Ascending aorta (tissue), 2 donors: ENCODE measurements at places on chromosomes 12 and 14. TPM values are rescaled to one million over a fixed set of nuclear protein-coding genes. Genes with fewer than 3 reads are reported as not detected.

Gene GZMH
- total RNA-seq, result 0.96 TPM

Gene GARIN6
- not detected for total RNA-seq

Gene KRT75
- not detected for total RNA-seq

Gene FOXG1
- total RNA-seq, result not detected

Gene LRRC10
- not detected for total RNA-seq

DNA sequence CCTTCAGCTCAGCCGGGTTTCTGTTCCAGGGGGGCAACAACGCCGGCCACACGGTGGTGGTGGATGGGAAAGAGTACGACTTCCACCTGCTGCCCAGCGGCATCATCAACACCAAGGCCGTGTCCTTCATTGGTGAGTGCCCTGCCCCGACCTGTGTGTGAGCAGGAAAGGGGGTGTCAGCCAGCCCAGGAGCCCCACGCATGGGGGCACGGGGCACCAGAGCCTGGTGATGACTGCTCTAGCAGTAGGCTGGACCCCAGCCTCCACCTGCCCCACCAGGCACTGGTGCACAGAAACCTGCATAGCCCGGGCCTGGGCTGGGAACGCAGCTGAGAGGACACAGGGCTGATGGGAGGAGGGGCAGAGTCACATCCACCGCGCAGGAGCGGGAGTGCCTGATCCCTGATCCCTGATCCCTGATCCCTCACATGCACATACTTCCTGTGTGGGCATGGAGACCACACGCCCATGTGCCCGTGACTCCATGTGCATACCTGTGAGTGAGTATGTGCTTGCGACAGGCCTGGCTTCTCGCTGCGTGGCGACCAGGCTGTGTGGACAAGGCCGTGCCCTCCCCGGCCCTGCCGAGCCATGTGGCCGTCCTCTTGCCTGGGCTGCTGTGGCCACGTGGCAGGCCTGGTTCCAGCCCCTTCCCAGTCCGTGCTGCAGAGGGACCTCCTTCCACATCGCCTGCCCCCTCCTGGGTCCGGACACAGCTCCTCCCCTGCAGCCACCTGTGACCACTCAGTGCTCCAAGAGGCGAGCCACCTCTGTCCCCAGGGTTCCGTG, 11.2 kb downstream of the ADSS1 start:
- peaks cover 18% of the 10 kb centered on the region for H3K36me3 ChIP-seq
- H3K27me3 ChIP-seq, result no peaks in the 10 kb centered on the region
- peak overlapping the region; percentile 94 for H3K27ac ChIP-seq
- peaks cover 66% of the 10 kb centered on the region for H3K4me1 ChIP-seq
- DNase-seq, result no peak

DNA sequence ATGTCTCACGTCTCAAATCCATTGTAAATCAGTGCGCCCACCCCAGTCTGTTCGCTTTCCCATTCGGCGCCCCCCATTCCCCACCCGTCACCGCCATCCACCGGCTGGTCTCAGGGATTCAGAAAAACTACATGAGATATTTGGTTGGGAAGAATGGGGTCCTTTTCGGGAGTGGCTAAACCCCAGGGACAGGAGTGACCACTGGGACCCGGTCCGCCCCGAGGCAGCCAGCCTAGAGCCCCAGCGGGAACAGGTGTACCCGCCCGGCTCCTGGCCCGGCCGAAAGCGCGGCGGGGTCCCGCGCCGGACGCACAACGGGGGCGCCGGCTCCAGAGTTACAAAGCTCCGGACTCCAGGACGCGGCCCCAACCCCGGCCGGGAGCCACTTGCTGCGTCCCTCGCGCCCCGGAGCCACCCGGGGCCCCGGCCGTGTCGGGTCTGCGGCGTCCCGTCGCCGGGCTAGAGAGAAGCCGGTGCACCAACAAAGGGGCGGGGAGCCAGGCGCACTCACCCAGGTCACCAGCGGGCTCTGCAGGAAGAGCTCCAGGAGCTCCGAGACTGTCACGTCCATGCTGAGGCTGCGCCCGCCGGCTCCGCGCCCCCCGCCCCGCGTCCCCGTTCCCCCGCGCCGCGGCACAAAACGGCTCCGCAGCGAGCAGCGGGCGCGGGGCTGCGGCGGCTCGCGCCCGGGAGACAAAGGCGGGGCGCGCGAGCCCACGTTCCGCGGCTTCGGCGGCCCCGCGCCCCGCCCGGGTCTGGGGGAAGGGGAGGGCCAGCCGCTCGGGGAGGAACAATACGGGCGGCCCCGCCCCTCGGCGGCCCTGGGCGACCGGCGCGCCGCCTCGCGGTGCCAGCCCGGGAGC, at the start of gene CCDC88C:
TSS of gene CCDC88C (minus strand) at position 701 of the 863 bp plus-strand sequence. CDS start at position 571, 130 bp downstream.
- DNase-seq, result peak; percentile 72
- no peak within 1 kb of the TSS for H3K27ac ChIP-seq
- peaks cover 4% of the 10 kb centered on the region for H3K27me3 ChIP-seq
- no peaks in the 10 kb centered on the region for H3K36me3 ChIP-seq
- peak within 1 kb of the TSS; percentile 56 for H3K4me3 ChIP-seq

DNA sequence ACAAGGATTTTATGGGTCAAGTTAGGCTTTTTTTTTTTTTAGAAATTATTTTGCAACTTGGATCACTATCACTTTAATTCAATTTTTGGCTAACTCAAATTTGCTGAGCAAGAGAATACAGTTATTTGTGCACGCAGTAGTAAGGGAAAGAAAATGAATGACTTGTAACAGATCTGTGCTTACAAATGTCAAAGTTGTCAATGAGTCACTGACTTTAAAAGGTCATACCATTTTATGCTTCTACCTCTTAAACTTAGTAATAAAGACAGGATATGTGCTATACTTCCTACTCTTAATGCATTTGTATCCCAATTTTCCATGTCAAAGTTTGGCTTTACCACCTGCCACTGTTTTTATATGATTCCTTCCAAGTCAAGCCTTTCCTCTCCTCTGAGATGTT, 131.1 kb upstream of the FBXO33 start:
- H3K36me3 ChIP-seq, result no peaks in the 10 kb centered on the region
- no peaks in the 10 kb centered on the region for H3K4me1 ChIP-seq
- DNase-seq, result no peak
- H3K4me3 ChIP-seq, result no peak overlapping the region
- no peaks in the 10 kb centered on the region for H3K27me3 ChIP-seq

DNA sequence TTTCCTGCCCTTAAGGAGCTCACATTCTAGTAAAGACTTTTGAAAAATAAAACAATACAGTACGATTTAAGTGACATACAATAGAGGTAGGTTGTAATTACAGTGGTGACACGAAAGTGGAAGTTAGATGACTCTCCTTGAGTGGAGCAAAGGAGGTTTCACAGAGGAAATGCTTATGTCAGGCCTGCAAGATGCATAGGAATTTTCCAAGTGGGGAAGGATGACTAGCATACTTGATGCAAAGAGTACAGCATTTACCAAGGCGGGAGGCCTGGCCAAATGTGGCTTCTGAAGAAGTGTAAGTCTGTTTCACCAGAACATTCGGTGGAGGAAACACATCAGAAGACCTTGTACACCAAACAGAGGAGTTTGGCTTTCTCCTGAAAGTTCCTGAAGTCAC, 55.2 kb downstream of the ERO1A start:
- H3K36me3 ChIP-seq, result peaks cover 11% of the 10 kb centered on the region
- no peak overlapping the region for H3K4me3 ChIP-seq

DNA sequence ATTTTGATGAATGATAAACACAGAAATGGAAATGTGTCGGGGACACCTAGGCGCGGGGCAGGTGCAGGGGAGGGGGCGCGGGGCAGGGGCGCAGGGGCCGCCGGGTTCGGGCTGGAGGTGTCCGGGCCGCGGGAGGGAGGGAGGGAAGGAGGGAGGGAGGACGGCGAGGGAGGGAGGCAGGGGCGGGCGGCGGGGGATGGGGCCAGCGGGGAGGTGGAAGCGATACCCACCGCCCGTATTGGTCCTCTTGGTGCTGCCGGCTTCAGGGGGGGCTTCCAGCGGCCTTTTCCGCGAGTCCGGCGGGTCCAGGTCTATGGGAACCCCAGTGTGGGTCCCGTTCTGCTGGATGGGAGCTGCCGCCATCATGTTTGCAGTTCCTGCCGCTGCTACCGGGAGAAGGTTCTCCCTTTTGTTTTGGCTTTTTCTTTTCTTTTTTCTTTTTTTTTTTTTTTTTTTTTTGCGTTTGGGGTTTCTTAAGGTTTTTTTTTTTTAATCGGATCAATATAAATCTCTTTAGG, 703 bp downstream of the NOVA1 start:
- H3K27me3 ChIP-seq, result no peaks in the 10 kb centered on the region
- H3K4me3 ChIP-seq, result peak overlapping the region; percentile 71
- no peaks in the 10 kb centered on the region for H3K4me1 ChIP-seq

DNA sequence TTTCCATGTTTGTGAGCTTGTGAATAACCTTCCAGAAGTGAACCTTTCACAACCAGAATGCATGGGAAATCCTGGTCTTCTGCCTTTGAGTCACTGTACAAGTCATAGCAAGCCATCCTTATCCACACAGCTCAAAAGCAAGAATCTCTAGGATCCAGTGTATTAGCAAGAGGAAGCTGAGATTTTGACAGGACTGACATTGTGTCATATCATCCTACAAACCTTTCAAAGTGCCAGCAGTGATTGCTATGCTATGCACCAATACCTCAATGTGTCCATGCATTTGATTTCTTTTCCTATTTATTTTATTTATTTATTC, 13.5 kb upstream of the NRDE2 start:
- no peak overlapping the region for H3K27ac ChIP-seq
- no peak for DNase-seq
- H3K27me3 ChIP-seq, result no peaks in the 10 kb centered on the region

DNA sequence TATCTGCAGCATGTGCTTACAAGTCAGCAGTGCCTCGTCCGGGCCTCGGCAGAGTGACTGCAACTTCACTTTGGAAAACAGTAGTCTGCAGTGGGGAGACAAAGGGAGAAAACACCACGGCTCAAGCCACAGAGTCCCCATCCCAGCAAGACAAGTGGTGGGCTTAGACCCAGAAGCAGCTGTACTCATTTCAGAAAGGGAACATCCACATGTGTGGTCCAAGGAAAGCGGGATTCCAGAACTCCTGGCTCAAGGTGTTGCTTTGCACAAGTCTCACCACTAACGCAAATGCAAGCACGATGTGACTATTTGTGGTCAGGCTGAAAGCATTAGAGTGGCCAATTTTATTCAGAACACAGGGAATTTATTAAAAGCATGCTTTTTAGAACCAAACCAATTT, 198.3 kb downstream of the TTC7B start:
- no peak overlapping the region for H3K4me3 ChIP-seq
- H3K27me3 ChIP-seq, result no peaks in the 10 kb centered on the region
- peaks cover 7% of the 10 kb centered on the region for H3K4me1 ChIP-seq
- H3K36me3 ChIP-seq, result peaks cover 2% of the 10 kb centered on the region
- no peak overlapping the region for H3K27ac ChIP-seq

GRCh38 chr12:43836475-43836989, 651 bp downstream of the TMEM117 start:
- H3K4me3 ChIP-seq, result peak overlapping the region; percentile 89
- no peaks in the 10 kb centered on the region for H3K27me3 ChIP-seq
- H3K36me3 ChIP-seq, result no peaks in the 10 kb centered on the region
- no peaks in the 10 kb centered on the region for H3K4me1 ChIP-seq
- H3K27ac ChIP-seq, result peak overlapping the region; percentile 97

DNA sequence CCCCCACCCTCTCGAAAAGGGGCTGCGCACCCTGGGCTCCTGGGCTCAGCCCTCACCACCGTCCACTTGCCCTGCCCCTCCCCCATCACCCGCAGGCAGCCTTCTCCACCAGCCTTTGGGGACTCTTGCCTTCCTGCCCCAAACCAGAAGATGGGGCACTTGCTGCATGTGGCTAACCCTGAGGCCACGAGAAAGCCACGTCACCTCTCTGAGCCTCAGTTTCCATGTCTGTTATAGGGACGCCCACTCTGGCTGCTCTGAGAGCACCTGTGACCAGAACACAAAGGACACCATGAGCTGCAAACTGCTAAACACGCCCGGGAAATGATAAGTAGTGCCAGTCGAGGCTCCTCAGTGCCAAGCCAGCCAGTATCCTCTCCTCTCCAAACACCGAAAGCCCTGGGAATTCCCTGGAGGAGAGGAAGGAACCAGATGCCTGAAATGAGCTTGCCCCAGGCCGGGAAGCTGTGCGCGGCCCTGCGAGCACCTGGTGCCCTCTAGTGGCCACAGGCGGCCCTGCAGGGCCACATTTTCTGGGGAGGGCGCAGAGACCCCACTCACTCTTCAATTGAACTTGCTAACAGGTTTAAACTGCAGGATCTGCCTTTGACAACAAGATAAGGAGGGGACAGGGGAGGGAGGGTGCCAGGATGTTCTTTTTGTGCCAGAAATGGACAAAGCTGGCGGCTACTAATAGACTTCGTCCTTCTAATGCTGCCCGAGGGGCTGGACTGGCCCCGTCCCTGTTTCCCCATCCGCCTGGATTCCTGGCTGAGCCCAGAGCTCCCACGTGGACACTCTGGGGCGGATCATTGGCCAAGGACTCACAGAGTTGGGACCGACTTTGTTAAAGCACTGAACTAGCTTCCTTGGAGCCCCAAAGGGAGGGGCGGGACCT, 10.2 kb upstream of the SERPINA9 start:
- no peak for DNase-seq
- no peaks in the 10 kb centered on the region for H3K4me1 ChIP-seq
- no peak overlapping the region for H3K4me3 ChIP-seq
- no peak overlapping the region for H3K27ac ChIP-seq
- H3K36me3 ChIP-seq, result no peaks in the 10 kb centered on the region

DNA sequence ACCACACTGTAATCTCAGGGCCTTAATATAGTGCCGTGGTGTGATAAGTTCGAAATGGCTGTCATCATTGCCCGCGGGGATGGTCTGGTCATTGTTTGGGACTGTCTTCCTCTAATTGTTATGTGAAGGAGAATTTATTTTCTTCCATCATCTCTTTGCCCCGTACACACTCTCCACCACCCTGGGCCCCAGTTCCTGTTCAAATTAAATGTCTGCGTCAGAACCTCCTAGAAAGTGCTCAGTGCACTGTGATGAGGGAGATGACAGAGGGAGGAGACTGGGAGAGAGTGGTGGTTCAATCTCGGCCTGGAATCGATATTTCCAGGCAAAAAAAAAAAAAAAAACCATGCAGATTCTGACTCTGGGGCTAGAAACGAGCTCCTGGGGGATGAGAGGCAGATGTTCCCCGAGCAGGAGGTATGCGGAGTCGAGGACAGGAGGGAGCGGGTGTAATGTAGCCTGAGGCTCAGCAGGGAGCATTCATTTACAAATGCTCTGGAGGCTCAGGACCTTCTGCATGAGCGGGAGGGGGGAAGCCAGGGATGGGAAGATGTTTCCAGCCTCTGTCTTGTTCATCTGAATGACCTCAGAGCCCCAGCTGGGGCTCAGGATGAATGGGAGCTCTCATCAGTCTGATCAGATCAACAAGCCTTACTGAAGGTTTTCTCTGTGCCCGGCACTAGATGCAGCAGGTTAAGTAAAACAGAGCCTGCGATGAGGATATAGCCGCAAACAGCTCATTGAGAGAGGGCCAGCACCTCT, 219.5 kb downstream of the TBX5 start:
- no peak overlapping the region for H3K4me3 ChIP-seq
- H3K36me3 ChIP-seq, result no peaks in the 10 kb centered on the region
- no peaks in the 10 kb centered on the region for H3K27me3 ChIP-seq
- H3K27ac ChIP-seq, result no peak overlapping the region
- H3K4me1 ChIP-seq, result no peaks in the 10 kb centered on the region
- no peak for DNase-seq
